NCI-H460 (cell line): ENCODE measurements at places on chromosomes 2 and 18.

GRCh38 chr2:119423811-119424210 is 7.8 kb upstream of the TMEM37 start:
- DNase-seq: no peak

- no peak for DNase-seq
Measured at GRCh38 chr2:65276609-65277008, 49.0 kb downstream of the ACTR2 start.

DNA sequence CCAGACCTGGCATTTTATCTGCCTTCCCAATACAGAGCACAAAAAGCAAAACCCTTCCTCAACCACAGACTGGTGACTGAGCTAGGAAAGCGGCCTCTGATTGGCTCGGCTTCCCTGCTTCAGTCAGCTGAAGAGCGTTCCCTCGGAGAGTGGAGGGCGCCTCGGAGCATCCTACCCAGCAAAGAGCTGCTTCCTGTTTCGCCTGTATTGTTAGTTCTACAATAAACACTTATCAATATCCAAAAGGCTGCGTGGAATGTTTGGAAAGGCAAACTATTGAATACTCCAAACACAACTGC is 125.0 kb downstream of the CACNB4 start:
- no peak for DNase-seq

- peak; percentile 5 for DNase-seq
Measured at GRCh38 chr2:17719562-17720371, 33.8 kb downstream of the SMC6 start.
